ENCODE measurements at places on chromosomes 4 and X.

GRCh38 chr4:78722320-78722719, 53.8 kb upstream of the BMP2K start:
- DNase-seq = no peak

DNA sequence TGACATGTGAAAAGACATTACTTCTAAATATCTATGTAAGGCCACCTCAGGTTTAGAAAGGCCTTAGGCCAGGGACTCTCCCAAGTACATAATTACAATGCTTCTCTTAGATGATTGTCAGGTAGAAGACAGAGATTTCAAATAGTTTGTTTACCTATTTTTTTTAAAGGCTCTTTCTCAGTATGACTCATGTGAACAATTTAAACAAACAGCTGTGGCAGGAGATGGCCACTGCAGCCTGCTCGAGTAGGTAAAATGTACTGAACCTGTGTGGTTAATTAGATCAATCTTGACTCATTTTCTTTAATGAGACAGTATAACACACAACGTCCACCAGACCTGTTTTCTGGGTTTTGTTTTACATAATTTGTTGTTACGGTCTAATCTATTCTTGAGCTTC, 50.2 kb downstream of the LEF1 start:
- no peak for DNase-seq

DNA sequence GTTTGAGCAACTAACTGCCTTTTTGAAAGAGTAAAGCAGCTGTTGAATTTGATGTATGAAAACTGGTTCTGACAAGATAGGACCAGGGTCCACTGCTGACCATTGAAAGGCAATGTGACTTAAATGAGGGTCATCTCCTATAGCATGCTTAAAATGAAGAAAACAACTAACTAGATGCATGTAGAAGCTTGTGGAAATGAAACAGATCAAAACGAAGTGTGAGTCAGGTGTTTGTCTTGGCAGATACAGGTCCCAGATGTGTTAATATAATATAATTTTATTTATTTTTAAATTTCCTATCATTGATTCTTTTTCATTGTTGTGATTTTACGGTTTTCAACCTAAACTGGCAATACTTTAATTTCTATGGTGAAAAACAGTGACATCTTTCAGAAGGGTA, 83.6 kb downstream of the ATOH1 start:
- no peak for DNase-seq

DNA sequence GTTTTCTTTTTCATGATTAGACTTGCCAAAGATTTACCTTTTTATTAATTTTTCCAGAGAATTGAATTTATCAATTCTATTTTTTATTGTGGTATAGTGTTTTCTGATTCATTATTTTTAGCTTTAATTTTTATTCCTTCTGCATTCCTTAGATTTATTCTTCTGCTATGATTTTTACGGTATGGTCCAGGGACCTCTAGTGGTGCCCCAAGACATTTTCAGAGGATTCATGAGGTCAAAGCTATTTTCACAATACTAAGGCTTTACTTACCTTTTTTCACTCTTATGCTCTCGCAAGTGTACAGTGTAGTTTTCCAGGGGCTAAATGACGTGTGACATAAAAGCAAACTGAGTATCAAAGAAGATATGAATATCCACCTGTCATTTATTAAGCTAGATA, 8.0 kb downstream of the RADX start:
- no peak for DNase-seq

- no peak for DNase-seq
Measured at GRCh38 chrX:11867610-11868345, 109.7 kb downstream of the MSL3 start.

GRCh38 chr4:28075401-28075956, 1214.8 kb downstream of the STIM2 start:
- no peak for DNase-seq

DNA sequence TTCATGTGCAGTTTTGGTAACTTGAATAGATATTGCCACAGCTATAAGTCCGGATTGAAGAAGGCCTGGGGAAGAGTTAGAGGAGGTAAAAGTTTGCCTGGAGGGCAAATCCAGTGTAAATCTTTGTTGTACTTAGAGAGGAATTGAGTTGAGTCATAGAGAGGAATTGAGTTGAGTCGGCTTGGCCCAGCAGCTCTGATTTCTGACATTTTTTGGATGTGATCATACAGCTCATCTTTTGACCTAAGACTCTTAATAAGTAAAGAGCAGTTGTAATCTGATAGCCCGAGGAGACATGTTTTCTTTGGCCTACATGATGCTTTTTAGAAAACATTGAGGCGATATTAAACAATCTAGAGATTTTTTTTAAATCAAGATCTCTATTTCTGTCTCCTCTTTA, 3.9 kb downstream of the KIT start:
- DNase-seq = no peak

- DNase-seq = no peak
Measured at GRCh38 chr4:56271131-56271530, 116.2 kb downstream of the AASDH start.

GRCh38 chrX:33741807-33742206, 390.3 kb downstream of the FAM47A start:
- DNase-seq = no peak

DNA sequence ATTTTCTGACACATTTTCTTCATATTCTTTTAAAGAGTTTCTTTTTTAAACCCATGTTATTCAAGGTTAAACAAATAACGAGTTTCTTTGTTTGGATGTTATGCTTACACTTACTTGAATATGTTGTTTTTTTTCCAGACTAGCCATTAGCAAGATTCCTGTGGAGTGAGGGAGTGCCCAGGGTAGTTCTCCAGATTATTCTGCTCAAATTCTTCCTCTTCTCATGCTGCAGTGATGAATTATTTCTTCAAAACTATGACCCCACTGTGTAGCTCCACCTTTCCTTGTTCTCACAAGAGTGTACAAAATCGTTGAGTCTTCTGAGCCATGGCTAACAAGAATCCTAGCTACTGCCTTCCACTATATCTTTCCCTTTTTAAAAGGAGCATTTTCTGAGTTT, 134.1 kb upstream of the ELOVL6 start:
- DNase-seq = no peak

DNA sequence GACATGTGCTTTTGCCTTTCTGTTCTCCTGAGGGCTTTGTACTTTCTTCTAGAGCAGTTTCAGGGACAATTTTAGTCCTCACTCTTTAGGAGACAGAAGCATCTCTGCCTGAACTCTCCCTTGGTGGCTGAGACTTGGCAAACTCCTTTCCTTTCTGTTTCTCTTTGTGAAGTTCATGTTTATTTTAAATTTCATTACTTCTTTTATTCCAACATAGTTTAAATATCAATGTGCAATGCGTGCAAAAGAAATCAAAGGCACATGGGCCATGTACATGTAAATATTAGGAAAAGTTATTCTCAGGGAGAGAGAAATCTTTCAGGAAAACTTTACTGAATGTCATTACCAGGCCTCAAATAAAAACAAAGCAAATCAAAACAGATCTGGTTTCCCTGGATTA, 177.6 kb downstream of the RNF150 start:
- no peak for DNase-seq

DNA sequence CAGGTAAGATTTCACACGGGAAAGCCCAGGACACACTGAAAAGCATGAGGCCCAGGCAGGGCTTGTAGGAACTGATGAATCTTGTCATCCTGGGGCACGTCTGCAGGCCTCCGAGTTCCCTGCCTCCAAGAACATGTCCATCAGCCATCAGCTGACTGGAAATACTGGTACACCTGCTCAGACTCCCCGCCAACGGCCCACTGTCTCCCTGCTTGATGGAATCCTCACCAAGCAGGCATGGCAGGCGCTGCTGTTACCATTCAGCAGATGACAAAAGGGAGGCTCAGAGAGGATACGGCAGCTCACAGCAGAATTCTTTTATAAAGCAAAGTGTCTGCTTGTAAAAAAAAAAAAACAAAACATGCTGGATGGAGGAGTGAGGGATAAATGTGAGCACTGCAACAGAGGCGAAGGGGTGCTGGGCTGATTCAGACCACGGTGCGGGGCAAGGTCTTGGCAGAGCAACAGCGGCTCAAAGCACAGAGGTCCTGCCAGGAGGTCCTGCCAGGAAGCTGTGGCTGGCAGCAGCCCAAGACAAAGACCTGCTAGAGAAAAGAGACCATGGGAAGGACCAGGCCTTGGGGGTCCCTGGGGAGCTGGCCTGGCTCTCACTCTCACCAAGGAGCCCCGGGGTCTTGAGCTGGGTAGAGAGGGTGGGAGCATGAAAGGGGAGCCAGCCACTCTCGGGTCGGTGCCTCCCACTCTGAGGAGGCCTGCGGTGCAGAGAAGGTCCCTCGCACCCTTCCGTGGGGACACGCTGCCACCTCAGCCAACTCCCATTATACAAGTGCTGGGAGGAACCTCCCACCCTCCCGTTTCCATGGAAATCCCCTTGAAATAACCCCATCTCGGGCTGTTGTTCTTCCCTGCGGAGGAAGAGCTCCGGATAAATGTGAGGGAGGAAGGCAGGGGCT, 25.6 kb downstream of the PPP2R2C start:
- DNase-seq = no peak

DNA sequence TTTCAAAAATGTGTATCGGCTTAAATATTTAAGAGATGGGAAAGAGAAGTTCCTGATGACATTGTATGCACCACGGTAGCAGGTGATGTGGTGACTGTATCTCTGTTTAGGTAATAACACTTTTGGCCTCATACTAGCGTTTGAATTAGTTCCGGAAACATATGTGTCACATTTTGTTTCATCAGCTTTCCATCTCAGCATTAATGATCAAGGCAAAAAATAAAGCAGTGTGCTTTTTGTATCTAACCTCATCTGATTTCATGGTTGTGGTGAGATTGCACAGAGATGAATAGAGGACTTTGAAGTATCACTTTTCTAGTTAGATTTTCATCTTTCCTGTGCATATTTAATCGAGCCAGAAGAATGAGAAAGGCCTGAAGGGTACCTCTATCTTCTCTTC, 206.4 kb upstream of the SPRY1 start:
- no peak for DNase-seq

DNA sequence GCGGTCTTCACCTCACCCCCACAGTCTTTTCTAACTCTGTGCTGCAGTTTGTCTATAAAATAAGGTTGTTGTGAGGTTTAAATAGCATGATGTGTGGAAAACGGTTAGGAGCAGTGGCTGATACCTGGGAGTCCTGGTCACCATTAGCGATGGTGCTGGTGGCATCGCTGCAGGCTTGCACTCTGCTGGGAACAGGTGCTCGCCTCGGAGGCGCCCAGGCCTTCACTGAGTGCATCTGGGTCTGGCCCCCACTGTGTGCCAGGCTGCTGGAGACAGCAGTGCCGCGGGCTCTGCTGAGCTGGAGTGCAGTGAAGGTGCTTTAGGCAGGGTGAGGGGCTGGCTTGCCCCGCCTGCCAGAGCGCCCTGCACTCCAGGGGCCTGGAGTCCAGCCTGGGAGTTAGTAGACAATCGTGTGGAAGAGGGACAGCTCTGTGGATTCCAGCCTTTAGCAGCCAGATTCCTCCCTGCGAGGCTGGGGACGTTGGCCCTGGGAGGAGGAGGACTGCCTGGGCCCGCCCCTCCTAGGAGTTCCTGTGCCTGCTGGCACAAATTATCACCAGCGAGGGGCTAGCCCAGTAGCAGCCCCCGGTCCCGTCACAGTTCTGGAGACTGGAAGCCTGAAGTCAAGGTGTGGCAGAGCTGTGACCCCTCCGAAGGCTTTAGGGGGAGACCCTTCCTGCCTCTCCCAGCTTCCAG, 7.3 kb downstream of the RGS12 start:
- DNase-seq = no peak

DNA sequence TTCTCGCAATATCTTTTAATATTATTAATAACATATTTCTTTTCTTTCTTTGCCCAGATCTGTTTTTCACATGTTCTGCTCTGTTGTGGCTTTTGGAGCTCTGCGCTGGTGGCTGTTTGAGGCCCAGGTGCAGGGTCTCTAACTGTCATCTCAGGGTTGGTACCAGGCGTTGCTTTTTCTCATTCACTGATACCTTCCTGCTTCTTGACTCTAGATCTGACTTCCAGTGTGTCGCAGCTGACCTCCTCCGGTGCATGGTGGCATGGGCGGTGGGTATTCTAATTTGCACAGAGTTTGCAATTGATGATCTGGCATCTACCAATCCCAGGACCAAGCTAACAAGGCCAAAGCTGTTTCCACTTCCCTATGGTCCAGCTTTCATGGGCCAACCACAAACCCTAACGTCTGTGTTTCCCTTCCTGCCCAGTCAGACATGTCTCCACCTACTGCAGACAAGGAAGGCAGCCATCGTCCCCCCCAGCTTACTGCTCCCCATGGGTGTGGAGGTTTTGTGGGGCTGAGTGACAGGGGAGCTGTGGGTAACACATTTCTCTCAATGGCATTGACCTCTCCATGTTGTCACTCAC, 25.2 kb downstream of the LETM1 start:
- DNase-seq = no peak

DNA sequence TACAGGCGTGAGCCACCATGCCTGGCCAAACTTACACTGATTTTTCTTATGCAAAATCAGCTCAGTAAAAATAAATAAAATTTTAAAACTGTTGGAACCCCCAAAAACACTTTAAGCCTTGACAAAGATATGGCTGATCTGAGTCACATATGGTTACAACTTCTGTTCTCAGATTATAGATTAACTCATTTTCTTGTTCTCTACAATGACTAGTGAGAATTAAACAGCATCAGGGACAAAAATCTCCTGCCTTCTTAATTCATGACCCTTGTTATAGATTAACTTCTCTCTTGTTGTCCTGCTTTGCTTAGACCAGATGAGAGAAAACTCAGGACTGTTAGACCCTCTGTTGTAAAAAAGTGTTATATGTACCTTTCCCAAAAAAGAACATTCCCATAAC, 24.2 kb upstream of the EXOC1L start:
- no peak for DNase-seq

GRCh38 chr4:13452927-13453579, 31.1 kb downstream of the RAB28 start:
- no peak for DNase-seq

DNA sequence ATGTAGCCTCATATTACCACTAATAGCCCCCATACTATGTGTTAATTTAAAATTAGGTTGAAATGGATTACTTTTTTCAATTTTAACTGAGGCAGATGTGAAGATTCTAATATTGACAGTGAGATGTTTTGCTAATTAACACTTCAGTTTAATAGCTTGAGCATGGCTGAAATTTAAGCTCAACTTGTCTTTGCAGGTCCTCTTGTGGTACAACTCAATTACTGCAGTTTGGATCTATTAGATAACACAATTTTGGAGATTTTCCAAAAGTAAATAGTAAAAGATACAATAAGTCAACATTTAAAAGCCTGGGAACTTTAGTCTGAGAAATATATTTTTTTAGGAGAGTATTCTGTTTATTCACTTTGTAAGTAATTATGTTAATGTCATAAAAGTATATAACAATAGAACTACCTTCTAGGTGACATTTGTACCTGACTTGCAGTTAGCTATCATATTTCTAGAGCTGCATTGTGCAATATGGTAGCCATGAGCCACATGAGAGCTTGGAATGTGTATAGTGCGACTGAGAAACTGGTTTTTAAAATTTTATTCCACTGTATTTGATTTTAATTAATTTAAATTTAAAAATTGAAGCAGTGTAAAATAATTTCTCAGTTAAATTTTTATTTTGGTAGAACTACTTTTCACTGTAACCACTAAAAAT, 73.1 kb upstream of the FMR1 start:
- DNase-seq = no peak

GRCh38 chrX:74536152-74536831, 78.1 kb downstream of the RLIM start:
- DNase-seq = no peak

All from stimulated activated CD8-positive, alpha-beta memory T cell treated with anti-CD3 and anti-CD28 coated beads, Interleukin-2, amount 100 ng/mL, for 1 hour (primary cell).